Activated CD8-positive, alpha-beta memory T cell treated with anti-CD3 and anti-CD28 coated beads for 1 hour (primary cell): ENCODE measurements at places on chromosomes 2 and 18.

- no peak for DNase-seq
These were observed 88.1 kb upstream of the PIEZO2 start for GRCh38 chr18:11237484-11237883.

DNA sequence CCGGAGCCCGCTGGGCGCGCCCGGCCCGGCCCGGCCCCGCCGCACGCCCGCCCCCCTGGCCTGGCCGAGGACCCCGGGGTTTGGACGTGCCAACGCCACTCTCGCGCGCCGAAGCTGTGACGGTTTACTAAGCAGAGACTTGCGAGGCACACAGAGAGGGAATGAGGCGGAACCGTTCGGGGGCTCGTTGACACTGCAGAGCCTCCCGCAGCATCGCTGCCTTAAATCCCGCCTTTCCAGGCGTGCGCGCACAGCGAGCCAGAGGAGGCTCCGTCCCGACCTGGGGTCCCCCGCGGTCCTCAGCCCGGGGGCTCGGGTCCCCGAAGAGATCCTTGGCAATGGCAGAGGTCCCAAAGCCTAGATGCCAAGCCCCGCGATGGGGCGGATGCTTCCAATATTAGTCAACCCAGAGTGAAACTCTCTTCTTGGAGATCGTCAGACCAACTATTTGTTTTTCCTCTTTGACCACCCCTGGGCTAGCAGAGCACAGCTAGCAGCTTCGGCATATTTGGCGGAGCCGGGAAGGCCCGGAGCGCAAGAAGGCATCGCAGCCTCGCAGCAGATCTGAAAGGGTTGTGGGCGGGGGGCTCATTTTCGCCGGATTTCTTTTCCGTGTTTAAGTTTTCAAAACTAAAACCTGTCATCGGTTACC is at the start of gene ZNF385B:
TSS of gene ZNF385B (minus strand) at position 197 of the 652 bp plus-strand sequence.
- no peak for DNase-seq

DNA sequence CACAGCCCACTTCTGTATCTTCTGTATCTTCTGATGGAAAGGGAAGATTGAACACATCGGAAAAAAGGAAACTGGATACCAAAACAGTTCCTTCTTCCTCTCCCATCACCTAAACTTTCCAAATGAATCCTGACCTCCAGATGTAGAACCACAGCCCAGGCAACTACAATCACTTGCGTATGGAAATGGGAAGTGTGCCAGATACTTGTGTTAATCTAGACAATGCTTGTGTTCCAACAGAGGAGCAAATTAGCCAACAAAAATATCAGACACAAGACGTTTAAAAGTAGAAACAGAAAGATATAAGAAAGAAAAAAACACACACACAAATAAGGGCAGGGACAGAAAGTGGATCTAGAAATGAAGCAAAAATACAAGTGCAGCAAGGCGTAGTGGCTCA is 31.4 kb upstream of the DUSP2 start:
- DNase-seq: no peak

GRCh38 chr2:56410140-56410539 is 226.3 kb downstream of the CCDC85A start:
- no peak for DNase-seq

- DNase-seq: no peak
These were observed 3.7 kb downstream of the ALPG start for GRCh38 chr2:232410238-232410900.
